Stimulated activated naive B cell treated with anti-CD40 and anti-IgM and Interleukin-4, amounts not matched to agents 10 μg/mL and 1 μg/mL and 100 μg/mL, for 72 hours (primary cell): ENCODE measurements at places on chromosomes 7 and 10.

DNA sequence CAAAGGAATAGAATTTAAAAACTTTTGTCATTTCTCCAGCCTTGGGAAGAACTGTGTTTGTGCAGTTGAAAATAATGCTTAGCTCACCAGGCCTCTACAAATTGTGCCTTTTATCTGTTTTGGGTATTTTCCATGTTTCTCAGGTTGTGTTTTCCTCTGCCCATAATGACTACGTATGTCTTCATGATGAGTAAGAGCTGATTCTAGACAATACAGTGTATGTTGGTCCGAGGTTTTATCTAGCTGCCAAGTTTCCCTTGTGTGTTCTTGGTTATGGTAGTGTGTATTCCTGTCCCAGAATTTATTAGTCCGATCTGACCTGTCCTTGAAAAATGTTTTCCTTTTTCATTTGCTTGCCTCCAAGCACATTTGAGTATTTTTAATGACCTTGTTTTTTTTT lies 83.7 kb upstream of the GLCCI1 start:
- no peak for DNase-seq

DNA sequence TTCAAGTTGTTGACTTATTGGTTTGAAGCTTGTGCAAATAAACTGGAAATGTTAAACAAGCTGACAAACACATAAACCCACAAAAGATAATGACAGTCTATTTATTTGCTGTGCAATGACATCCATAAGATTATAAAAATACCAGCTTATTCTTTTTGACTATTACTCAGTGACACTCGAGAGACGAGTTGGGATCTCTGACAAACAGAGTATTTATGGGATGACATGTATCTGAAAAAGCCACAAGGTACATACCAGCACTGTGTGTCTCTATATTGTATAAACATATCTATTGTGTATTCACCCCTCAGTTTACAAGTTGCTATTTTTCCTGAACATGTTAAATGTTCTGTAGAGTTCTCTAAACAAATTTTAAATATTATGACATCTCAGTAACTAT lies 88.9 kb downstream of the CHRM2 start:
- no peak for DNase-seq

DNA sequence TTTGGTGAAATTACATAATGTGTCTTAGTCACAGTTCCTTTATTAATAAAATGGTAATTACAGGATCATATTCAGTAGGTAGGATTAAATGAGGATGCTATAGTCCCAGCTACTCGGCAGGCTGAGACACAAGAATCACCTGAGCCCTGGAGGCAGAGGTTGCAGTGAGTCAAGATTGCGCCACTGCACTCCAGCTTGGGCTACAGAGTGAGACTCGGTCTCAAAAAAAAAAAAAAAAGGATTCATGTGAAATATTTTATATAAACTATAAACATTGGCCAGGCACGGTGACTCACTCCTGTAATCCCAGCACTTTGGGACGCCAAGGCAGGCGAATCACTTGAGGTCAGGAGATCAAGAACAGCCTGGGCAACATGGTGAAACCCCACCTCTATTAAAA lies 197.9 kb downstream of the IMMP2L start:
- DNase-seq: no peak

DNA sequence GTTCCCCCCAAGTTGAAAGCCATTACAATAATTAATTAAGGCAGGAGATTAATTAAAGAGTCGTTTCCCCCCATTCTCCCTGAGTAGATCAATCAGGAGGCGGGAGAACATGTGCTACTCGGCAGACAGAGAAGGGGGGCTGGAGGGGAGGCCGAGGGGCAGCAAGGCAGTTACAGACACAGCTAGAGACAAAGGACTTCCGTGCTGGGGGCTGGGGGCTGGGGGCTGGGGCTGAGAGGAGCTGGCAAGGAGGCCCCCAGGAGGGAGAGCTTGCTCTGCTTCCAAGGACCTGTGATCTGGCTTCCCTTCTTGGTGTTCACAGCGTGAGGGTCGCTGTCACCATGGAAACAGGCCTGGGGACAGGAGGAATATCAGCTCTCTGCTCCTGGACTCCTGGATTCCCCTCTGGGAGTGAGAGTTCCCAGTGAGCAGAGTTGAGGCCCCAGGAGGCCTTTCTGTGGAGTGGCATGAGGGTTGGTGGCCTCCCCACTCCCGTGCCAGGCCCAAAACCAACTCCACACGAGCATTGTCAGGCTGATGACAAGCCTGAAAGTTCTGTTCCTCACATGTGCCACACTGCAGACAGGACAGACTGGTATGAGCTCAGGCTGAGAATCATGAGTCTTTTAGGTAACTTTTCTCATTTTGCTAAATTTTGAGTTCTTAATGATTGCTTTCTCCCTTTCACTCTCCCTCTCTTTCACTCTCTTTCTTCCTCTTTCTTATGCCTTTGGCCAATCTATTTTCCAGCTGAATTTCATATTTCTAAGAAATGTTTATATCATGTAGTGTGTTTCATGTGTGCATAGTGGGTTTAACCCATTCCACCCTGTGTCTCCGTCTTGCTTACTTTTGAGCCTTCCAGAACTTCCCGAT lies 16.4 kb downstream of the FAM241B start:
- no peak for DNase-seq

GRCh38 chr10:49435225-49435624 lies 39.3 kb upstream of the DRGX start:
- DNase-seq: no peak

DNA sequence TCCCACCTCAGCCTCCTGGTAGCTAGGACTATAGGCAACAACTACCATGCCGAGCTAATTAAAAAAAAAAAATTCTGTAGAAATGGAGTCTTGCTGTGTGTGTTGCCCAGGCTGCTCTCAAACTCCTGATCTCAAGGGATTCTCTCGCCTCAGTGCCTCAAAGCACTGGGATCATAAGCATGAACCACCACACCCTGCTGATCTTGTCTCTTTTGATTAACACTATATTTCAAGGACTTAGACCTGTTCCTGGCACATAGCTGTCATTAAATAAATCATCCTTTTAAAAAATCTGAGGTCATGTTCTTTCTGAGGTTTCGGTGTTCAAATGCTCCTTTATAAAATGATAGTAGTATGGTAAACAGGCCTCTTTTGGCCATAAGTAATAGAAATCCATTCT lies 4.8 kb downstream of the PALS2 start:
- DNase-seq: no peak
